ENCODE measurements at places on chromosomes 12 and 14.

DNA sequence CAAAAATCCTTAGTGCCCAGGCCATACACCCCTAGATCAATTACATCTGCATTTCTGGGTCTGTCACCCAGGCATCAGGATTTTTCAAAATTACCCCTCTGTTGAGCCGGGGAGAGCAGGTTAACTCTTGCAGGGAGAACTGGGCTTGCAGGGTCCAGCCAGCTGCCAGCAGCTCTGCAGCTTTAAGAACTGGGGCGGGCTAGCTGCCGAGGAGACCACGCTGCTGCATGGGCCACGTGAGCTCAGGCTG, at the start of gene DGLUCY:
Gene DGLUCY (plus strand): TSS at position 245 of the 250 bp plus-strand sequence. CDS start 46,222 bp downstream, outside the sequence.
- DNase-seq: peak; percentile 58

GRCh38 chr12:49843876-49844437, 1.1 kb upstream of the BCDIN3D start:
- no peak for DNase-seq

DNA sequence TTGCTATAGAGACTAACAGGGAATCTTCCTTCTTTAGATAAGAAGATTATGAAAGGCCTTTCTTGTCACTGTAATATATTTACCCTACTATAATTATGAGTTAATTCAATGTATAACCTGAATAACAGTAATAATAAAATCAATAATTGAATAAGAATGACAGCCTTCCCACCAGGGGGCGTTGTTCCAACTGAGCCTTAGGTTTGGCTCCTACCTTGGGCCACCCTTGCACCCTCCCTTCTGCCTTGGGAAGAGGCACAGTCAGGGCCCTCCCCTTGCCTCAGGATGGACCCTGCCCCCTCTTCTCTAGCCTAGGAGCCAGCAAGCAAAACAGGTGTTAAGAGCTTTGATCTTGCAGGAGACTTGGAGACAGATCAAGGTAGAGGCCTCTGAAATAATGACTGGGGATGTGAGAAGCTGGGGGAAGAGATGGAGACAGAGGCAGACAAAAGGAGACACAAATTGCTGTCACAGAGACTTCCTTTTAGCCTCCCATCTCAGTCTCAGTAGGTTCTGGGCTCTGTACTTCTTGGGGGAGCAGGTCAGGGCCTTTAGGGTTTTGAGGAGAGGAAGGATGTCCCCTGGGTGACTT, 40.1 kb upstream of the CISTR start:
- DNase-seq: peak; percentile 52

DNA sequence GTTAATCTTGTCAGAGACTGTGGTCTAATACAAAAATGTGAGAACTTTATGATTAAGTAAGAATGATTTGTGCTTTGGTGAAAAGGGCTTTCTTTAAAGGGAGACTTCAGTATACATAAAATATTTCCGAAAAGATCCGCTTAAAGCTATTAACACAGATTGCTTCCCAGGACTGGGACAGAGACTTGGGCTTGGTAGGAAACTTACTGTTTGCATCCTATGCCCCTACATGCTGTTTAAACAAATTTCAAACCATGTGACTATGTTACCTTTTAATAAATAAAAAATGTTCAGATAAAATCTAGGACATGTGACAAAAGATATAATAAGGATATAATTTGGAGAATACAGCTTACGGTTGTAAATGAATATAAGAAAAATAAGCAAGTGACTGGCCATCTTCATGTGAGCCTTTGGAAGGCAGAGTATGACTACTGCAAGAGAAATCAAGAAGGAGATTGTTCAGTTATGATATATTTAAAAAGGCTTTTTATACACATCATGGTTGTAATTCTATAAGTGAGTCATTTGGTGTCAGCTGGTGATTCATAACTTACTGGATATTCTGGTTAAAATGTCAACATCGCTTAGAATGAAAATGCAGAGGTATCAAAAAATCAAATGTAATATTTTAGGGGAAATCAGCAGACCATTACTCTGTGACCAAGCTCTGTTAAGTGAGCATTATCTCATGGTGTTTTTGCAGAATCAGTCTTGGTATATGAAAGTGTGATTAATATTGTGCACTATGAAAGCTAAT, 234.7 kb upstream of the E2F7 start:
- DNase-seq: peak; percentile 68

DNA sequence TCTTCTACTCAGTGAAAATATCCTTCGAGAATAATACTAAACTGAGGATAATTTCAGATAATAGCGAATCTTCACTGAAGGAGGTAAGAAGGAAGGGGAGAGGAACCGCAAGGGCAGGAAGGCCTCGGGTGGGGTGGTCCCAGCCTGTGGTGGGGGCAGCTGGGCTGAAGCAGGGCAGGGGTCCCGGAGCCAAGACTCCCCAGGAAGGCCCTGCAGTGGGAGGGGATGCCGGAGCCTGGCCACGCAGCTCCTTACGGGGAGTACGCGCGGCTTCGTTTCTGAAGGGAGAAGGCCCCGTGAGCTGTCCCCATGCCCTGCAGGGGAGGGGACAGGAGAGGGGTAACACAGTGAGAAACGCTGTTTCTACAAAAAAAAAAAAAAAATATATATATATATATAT, 21.2 kb downstream of the STX2 start:
- no peak for DNase-seq

GRCh38 chr12:85394065-85394464, 114.0 kb downstream of the ALX1 start:
- DNase-seq: no peak

GRCh38 chr14:77667331-77667730, 40.5 kb downstream of the ALKBH1 start:
- no peak for DNase-seq

GRCh38 chr12:57745485-57745881, 644 bp downstream of the TSPAN31 start:
- no peak for DNase-seq

GRCh38 chr12:31000751-31001150, 72.9 kb upstream of the DDX11 start:
- peak; percentile 55 for DNase-seq

DNA sequence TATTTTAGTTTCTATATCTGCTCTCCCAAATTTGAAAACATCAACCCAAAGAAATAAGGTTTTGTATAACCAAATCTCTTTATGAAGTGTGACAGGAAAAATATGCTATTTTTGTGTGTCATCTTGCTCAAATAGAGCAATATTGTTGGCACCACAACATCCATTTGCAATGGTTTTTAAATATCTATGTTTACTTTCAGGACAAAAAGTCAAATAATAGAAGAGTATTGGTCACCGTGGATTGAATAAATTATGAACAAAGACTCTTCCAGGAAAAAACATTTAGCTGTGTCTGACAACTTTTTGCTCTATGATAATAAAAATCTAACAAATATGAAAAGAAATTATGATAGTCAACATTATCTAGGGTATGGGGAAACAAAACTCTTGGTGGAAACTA, 439.2 kb downstream of the BTG1 start:
- no peak for DNase-seq

GRCh38 chr12:43836475-43836989, 651 bp downstream of the TMEM117 start:
- peak; percentile 23 for DNase-seq

GRCh38 chr12:67269633-67270573, 745 bp downstream of the CAND1 start:
- DNase-seq: peak; percentile 49

DNA sequence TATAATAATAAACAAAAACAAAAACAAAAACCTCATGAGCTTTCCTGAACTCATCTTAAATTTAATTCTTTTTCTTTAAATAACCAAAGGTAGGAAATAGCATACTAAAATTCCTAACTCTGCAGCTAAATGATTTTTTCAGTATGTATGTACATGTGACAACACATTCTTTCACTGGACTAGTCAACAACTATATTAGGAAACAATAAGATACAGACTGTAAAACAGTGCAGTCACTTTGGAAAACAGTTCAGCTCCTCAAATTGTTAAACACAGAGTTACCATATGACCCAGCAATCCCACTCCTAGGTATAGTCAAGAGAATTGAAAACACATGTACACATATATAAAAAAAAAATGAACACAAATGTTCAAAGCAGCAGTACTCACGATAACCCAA, 64.7 kb downstream of the SPPL3 start:
- no peak for DNase-seq

DNA sequence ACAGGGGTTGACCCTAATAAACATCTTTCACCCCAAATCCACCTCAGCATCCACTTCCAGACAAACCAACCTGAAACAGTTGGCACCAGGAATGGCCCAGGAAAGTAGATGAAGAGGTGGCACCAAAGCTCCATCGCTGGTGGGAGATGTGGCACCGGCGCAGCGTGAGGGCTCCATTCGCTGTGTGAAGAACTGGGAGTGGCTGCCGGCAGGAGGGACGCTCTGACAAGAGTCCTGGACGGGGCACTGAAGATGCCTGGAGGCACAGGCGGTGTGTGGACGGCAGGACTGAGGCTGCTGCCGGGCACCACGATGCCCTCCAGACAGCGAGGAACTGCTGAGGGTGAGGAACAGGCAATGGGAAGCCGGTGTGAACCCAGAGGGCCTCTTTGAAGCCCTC, 29.3 kb downstream of the DIO3 start:
- no peak for DNase-seq

- DNase-seq: peak; percentile 62
Measured at GRCh38 chr14:22319526-22320361, 269.3 kb downstream of the DAD1 start.

DNA sequence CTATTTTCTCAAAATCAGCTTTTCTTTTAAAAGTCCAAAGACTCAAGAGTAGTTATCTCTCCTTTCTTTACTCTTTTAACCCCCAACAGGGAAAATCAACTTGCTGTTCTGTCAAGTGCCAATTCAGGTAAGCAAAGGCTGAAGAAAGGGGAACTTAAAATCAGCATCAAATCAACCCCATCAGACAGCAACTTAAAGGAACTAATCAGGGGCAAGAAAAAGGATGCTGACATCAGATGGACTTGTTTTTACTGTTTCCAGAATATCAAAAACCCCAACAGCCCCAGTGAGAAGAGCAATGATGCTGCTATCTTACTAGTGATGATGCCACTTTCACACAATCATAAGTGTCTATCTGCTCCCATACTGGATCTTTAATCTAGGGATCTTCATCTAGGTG, 3.4 kb downstream of the BAZ2A start:
- no peak for DNase-seq

DNA sequence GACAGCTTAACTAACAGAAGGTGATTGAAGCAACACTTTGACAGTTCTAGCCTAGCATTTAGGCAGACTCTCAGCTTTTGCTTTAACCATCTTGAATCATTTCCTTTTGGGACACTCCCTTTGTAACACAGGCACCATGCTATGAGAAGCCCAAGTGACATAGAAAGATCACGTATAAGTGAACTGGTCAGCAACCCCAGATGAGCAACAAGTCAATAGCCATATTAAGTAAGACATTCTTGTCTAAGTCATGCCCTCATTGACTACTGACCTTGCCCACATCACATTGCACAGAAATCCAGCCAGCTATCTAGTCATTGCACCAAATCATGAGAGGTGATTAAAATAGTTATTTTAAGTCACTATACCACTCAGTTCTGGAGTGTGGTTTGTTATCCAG, 476.8 kb downstream of the TRHDE start:
- no peak for DNase-seq

DNA sequence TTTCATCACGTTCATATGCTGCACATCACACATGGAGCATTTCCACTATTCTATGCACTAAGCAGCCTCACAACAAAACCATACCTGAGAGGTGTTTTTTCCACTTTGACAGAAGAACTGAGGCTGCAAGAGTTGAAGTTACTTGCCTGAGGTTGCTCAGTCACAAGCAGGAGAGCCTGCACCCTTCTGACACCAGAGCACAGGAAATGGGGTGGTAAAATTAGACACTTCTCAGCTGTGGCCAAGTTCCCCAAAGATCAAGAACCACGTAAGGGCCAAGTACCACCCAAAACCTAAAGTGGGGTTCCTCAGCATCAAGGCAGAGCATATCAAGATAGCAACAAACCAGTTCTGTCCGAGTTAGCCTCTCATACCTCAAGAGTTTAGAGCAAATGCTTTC, 185.8 kb downstream of the CAPZA3 start:
- DNase-seq: no peak

GRCh38 chr14:23773981-23774380, 137.8 kb downstream of the DHRS2 start:
- no peak for DNase-seq

GRCh38 chr12:5568325-5568981, 136.5 kb downstream of the NTF3 start:
- no peak for DNase-seq

All from MCF 10A (cell line).